Foreskin fibroblast (primary cell): ENCODE measurements at places on chromosomes 7 and 10.
A peak's percentile ranks its signal among the peaks of the same experiment; 100 is the strongest.

DNA sequence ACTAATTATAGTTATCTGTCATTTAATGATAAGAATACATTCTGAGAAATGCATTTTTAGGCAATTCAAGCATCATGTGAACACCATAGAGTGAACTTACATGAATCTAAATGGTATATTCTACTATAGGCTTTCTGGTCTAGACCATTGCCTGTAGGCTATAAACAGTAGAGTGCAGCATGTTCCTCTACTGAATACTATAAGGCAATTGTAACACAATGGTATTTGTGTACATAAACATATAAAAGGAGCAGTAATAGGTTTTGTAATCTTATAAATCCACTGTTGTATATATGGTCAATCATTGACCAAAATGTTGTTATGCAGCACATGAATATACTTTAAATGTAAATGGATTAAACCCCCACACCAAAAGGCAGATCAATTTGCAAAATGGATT lies 71.6 kb downstream of the AKR1C4 start:
- no peak for DNase-seq

DNA sequence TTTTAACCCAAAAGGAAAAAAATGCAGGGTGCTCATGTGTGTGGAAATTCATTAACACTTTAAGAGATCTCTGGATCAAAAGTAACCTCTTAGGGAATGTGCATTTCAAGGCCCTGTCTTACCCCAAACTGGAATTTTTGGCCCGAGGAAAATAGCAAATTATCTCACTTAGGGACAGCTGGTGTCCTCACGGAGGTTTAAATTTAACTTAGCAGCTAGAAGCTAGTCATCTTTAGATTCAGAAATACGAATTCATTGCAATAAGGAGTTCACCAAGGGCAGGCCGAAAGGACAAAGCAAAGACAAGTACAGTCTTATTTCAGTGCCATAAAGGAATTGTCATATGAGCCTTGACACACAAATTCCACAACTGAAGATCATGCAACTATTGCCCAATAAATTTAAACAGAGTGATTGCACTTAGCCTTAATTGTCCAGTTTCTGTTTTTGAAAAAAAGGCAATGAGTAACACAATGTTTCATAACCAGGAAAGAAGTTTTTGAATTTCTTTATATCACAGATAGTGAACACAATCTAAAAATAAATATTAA lies 22.4 kb upstream of the SEMA3C start:
- DNase-seq = peak; percentile 93

- DNase-seq = no peak
Observed at GRCh38 chr10:57830877-57831560, 436.7 kb downstream of the IPMK start.

- no peak for DNase-seq
Observed at GRCh38 chr7:91566402-91566732, 302.1 kb downstream of the FZD1 start.

DNA sequence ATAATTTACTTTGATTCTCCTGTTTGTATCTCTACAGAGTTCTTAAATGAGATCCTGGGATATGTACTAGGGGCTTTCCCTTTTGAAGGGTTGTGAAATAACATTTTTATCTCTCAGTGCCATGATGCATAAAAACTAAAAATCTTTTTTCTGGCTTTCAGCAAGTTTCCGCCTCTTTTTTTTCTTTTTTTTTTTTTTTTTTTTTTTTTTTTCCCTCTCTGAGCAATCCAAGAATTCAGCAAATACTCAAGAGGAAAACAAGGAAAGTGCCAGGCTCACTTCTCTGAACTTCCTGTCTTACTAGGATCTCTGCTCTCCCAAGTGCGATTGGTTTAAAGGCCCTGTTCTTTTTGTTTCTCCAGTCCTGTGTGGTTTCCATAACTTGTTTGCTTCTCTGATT lies 79.9 kb downstream of the HYCC1 start:
- no peak for DNase-seq

- no peak for DNase-seq
Observed at GRCh38 chr7:85564861-85565260, 378.0 kb upstream of the SEMA3D start.

DNA sequence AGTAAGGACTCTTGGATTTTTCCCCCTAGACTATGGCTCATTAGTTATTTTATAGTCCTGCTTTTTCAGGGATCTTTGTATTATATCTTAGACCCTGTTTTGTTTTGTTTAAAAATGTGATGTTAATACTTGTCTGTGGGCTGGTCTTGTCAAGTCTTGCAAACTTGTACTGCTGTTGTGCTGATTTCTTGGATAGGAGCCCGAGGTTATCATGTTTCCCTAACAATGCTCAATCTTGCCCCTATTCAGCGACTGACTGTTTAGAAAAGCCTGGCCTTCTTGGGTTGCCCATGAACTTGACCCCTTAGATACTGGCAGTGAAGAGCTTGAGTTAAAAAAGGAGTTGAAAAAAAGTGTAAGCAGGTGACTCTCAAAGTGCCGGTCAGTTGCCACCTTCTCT lies 115.7 kb downstream of the KIAA1217 start:
- DNase-seq = no peak

- DNase-seq = no peak
Observed at GRCh38 chr10:93565446-93565845, 1.0 kb upstream of the FFAR4 start.

DNA sequence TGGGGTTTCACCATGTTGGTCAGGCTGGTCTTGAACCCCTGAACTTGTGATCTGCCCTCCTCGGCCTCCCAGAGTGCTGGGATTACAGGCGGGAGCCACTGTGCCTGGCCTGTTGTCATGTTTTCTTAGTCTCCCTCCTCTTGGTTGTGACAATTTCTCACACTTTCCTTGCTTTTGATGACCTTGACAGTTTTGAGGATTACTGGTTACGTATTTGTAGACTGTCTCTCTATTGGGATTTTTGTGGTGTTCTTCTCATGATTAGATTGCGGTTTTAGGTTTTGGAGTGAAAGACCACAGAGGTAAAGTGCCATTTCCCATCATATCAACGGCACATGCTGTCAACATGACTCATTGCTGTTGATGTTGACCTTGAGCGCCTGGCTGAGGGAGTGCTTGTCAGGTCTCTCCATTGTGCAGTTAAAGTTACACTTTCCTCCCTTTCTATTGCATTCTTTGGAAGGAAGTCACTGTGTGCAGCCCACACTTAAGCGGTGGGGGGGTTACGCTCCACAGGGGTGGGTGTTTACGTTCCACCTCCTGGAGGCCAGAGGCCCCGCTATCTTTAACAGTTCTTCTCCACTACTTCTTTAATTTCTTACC lies 10.8 kb downstream of the NEURL1 start:
- DNase-seq = peak; percentile 53

GRCh38 chr7:95881597-95881996 lies 109.2 kb downstream of the DYNC1I1 start:
- no peak for DNase-seq

- DNase-seq = peak; percentile 73
Observed at GRCh38 chr10:73841526-73842285, 30.3 kb upstream of the NDST2 start.

GRCh38 chr7:83608716-83609115 lies 40.2 kb downstream of the SEMA3E start:
- DNase-seq = no peak

- no peak for DNase-seq
Observed at GRCh38 chr10:97355571-97355975, 21.0 kb upstream of the FRAT2 start.

GRCh38 chr10:92419740-92420545 lies 129.0 kb downstream of the MARCHF5 start:
- DNase-seq = peak; percentile 57

GRCh38 chr10:33155720-33156638 lies 178.5 kb downstream of the NRP1 start:
- DNase-seq = peak; percentile 69

DNA sequence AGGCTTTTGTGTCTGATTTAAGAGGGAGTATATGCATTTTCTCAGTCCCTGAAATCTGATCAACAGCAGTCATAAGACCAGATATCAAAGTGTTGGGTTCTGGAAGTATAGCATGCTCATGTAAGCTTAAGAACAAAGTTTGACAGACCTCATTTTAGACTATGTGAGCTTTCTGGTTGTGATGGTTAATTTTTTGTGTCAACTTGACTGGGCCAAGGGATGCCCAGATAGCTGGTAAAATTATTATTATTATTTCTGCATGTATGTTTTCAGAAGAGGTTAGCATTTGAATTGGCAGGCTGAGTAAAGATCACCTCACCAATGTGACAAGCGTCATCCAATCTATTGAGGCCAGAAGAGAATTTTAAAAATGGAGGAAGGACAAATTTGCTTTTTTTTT lies 63.5 kb upstream of the FRMD4A start:
- no peak for DNase-seq

GRCh38 chr10:47364366-47364765 lies 16.2 kb downstream of the RBP3 start:
- DNase-seq = no peak
